Naive thymus-derived CD8-positive, alpha-beta T cell (primary cell): ENCODE measurements at places on chromosomes 3 and 15. TPM values are rescaled to one million over a fixed set of nuclear protein-coding genes. Genes with fewer than 3 reads are reported as not detected.

Gene KLHL40
- total RNA-seq: not detected

Gene CACNA2D2
- total RNA-seq: 4.0 TPM

Gene C3orf80
- not detected for total RNA-seq

- peak; percentile 55 for DNase-seq
Observed at GRCh38 chr3:185353823-185354614, 8.9 kb upstream of the MAP3K13 start.

DNA sequence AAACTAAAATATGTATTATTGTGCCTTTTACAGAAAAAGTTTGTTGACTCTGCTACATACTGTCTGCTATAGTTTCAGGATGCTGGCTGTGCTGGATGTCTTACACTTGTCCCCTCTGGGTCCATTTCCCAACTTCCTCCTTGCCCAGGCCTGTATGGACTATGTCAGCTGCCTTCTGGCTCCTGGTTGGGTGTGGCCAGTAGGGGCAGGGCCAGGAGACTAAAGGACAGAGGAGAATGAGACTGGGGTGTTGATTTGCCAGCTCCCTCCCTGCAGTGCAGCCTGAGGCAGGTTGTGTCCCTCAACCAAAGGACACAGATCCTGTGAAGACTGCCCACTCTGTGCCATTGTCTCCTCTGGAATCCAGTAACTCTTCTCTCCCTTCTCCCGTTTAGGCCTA, 90.6 kb upstream of the UBE2E2 start:
- no peak for DNase-seq

DNA sequence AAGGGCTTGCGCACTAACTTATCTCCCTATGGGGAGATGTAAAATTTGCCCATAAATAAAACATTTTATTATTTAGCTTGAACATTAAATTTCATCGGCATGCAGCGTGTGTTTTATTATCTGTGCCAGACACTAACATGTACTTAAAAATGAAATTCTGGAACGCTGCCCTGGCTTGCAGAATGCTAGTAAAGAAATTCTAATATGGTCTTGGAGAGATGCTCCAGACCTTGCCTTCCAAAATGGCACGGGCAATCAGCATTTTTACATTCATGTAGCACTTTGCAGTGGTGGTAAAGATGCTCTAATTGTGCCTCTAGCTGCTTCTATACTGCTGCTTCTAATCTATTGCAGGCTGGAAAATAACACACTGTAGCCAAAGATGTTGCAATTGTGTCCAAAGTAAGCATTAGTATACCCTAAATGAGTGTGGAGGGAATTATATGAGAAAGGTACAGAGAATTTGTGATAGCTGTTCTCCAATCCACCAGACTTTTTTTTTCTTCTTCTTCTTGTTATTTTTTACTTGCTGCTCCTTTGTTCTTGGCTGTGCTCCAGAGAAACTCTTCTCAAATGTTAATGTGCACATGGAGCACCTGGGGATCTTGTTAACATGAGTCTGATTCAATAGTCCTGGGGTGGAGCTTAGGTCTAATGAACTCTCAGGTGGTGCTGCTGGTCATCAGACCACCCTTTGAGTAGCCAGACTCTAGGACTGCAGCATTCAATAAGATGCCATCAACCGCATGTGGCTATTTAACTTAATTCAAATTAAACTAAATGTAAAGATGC, 47.3 kb downstream of the CRABP1 start:
- DNase-seq: no peak
